ENCODE measurements at places on chromosomes 11 and 22. TPM values are rescaled to one million over a fixed set of nuclear protein-coding genes. Genes with fewer than 3 reads are reported as not detected.

SLC22A9 gene
- under 0.01 TPM for total RNA-seq

MFRP gene
- not detected for total RNA-seq

C11orf65 gene
- total RNA-seq, result 0.49 TPM

LGALS12 gene
- not detected for total RNA-seq

OR2AT4 gene
- total RNA-seq, result not detected

KCNK7 gene
- total RNA-seq, result not detected

RFPL2 gene
- total RNA-seq, result 0.49 TPM

C22orf31 gene
- not detected for total RNA-seq

MMP1 gene
- not detected for total RNA-seq

NAV2 gene
- total RNA-seq, result 22.9 TPM

Measured in temporal lobe (tissue), 4 donors.